ENCODE measurements at places on chromosomes 11 and 22.
A peak's percentile ranks its signal among the peaks of the same experiment; 100 is the strongest.

DNA sequence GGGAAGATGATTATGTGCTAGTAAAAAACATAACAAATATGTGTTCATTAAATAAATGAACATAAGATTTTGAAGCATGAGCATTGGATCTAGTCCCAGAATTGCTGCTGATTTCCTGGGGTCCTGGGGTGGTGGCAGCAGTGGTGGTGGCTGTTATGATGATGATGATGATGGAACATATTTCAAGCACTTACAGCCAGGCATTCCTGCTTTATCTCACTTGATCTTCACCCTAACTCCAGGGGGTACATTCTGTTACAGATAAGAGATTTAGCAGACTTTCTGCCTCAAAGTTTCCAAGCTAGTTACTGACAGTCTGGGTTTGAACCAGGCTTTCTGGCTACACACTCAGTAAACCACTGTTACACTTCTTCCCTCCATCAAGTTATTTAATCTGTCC, 5.2 kb downstream of the TRAPPC4 start:
- no peak for DNase-seq

DNA sequence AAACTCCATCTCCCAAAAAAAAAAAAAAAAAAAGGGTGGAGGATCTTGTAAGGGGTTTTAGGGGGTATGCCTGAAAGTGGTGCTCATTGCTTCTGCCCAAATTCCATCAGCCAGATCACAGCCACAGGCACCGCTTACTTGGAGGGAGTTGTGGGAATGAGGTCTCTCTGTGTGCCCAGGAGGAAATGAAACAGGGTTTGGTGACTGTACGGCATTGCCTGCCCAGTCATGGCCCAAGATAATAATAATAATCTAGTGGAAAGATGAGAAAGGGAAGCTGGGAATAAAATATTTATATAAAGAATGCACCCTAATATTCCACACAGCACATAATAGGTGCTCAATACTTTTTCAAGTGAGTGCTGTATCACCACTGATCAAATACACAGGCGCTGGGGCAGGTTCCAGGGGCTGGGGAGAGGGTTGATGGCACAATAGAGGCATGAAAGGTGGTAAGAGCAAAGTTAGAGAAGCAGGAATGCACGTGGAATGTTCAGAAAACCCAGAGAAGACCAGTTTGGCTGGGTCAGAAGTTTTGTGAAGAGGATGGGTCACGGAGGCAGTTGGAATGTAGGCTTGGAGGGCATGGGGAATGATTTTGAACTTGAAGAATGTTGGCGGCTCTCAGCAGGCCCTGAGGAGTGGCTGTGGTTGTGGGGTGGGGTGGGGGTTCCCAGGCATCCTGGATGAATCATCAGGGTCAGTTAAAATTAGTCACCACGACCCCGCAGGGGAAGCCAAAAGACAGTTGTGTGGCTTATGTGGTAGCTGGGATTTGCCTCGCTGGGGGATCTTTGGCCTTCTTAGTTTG, 12.5 kb upstream of the MB start:
- DNase-seq: peak; percentile 47

- no peak for DNase-seq
These were observed 64.2 kb downstream of the FLI1 start for GRCh38 chr11:128757886-128758612.

- no peak for DNase-seq
These were observed 104.4 kb downstream of the NECTIN1 start for GRCh38 chr11:119624629-119625028.

- peak; percentile 70 for DNase-seq
These were observed 2.7 kb upstream of the PDE2A start for GRCh38 chr11:72676861-72677341.

DNA sequence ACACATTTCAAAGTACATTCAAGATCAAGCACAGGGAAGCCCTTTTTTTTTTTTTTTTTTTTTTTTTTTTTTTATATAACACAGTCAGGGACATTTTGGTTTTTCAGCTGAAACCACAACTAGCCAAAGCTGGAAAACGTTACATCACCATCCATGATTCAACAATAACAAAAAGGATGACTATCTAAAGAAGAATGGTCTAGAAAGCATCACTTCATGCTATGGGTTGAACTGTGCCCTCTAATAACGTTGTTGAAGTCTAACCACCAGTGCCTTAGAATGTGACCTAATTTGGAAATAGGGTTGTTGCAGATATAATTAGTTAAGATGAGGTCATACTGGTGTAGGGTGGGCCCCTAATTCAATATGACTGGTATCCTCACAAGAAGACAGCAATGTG, 46.6 kb downstream of the MTMR2 start:
- DNase-seq: no peak

DNA sequence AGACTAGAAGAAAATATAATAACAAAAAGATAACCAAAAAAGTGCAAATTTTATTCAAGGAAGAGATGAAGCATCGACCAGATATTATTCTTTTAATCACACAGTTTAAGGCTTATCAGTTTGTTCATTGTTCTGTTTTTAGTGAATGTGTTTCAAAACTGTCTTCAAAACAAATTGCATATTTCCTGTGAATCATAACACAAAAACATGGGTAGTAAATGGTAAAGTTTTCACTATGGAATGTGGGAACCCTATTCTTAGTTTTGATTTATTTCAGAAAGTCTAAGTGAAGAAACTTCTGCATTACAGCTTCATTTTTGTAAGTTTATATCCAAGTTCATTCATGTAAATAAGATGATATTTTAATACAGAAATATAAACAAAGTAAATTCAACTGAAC, 207.6 kb upstream of the LUZP2 start:
- DNase-seq: no peak

DNA sequence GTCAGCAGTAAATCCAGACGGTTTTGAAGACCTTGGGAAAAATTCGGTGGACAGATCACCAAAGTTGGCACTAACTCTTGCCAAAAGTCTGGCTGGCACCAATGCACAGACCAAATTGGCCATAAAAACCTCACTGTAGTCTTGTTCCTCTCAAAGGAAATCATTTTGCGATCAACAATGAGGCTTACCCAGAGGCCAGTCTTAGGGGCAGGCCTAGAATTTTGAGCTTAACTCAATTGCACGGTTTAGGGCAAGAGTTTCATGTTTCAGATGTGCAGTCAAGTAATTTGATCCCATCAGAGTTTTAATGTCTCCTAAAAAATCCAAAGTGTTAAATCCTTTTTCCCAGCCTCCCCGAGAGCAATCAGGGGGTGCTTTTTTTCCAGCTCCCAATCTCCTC, 19.0 kb downstream of the MPPED2 start:
- DNase-seq: no peak

DNA sequence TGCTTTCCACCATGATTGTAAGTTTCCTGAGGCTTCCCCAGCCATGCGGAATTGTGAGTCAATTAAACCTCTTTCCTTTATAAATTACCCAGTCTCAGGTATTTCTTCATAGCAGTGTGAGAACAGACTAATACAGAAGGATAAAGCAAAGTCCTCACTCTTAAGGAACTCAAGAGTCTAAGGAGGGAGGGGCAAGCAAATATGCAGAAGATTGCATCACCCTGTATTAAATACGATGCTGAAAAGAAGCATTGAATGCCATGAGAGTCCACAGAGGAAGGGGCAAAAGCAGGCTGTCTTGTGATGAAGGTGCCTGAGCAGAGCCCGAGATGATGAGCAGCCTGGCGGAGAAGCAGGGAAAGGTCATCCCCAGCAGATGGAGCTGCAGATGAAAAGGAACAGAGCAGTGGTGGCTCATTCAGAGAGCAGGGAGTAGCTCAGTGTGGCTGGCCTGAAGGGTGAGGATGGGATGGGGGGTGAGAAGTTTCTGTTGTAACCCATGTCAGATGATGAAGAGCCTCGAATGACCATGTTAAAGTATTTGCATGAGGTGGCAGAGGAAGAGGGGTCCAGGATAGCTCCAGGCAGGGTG, 6.3 kb upstream of the IZUMO1R start:
- no peak for DNase-seq

- DNase-seq: no peak
These were observed 78.8 kb downstream of the CABIN1 start for GRCh38 chr22:24089951-24090350.

DNA sequence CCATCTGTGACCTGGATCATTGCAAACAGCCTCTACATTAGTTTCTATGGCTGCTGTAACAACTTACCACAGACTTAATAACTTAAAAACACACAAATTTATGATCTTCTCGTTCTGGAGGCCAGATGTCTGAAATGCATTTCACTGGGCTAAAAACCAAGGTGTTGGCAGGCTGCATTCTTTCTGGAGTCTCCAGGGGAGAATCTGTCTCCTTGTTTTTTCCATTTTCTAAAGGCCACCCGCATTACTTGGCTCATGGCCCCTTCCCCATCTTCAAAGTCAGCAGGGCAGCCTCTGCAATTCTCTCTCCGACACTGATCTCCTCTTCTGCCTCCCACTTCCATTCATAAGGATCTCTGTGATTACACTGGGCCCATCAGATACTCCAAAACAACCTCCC, 11.6 kb downstream of the SCGB1A1 start:
- no peak for DNase-seq

DNA sequence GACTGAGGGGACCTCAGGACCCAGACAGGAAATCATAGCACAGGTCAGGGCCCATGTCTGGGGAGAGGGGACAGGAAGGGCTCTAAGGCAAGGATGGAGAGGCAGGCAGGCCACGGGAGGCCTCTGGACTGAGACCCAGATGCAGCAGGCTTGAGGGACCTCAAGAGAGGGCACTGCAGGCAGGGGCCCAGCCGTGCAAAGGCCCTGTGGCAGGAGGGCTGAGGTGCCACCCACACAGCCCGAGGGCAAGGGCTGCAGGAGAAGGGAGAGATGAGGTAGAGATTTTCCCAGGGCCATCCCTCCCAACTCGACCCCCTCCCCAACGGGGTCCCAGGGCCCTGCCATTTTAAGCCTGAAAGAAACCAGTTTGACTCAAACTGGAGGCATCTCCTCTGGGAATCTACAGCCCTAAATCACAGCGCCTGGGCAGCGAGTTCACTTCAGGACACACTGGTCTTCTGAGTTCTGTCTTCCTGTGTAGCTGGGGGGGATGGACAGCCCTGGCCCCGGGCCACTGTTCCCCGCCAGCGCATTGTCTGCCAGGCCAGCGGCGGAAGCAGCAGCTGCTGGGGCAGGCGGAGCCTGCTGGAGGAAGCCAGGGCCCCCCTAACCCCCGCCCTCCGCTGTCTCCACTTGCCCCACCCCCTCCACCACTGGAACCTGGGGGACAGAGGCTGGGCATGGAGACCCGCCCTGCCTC, 20.3 kb upstream of the WNT7B start:
- DNase-seq: no peak

- no peak for DNase-seq
These were observed 150.3 kb downstream of the LRRC4C start for GRCh38 chr11:41309111-41309522.

GRCh38 chr11:93234602-93235207, 36.9 kb upstream of the SLC36A4 start:
- peak; percentile 66 for DNase-seq

- DNase-seq: no peak
These were observed 5.4 kb downstream of the KREMEN1 start for GRCh38 chr22:29078036-29078868.

DNA sequence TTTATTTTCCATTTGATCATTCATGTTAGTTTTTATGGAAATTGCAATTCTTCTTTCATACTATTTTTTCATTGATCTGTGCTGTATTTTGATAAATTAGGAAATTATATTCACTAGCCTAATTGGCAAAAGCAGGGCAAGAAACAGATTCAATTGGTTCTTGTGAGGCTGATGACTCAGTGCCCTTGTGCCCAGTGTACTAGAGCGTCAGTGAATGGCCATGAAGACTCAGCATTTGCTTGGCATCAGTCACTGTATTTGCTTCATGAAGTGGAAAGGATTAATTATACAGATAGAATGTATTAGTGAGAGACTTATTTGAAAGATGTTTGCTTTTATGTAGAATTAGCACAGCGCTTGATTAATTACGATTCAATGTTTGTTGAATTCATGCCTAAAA, 31.8 kb downstream of the MRGPRX1 start:
- no peak for DNase-seq

DNA sequence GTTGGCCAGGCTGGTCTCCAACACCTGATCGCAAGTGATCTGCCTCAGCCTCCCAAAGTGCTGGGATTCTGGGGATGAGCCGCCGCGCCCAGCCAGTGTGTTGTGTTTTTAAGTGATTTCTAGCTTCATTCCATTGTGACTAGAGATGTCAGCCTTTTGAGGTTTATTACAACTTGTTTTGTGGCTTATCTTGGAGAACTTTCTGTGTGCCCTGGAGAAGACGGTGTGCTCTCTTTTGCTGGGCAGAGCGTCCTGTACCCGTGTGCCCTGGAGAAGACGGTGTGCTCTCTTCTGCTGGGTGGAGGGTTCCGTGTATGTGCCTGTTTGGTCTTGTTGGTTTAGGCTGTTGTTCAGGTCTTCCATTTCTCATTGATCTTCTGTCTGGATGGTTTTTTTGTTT, 12.5 kb downstream of the SELENOO start:
- DNase-seq: no peak

- DNase-seq: peak; percentile 53
These were observed 5.7 kb upstream of the C1QTNF6 start for GRCh38 chr22:37193629-37194191.

- no peak for DNase-seq
These were observed 12.9 kb upstream of the CAT start for GRCh38 chr11:34425867-34426266.

DNA sequence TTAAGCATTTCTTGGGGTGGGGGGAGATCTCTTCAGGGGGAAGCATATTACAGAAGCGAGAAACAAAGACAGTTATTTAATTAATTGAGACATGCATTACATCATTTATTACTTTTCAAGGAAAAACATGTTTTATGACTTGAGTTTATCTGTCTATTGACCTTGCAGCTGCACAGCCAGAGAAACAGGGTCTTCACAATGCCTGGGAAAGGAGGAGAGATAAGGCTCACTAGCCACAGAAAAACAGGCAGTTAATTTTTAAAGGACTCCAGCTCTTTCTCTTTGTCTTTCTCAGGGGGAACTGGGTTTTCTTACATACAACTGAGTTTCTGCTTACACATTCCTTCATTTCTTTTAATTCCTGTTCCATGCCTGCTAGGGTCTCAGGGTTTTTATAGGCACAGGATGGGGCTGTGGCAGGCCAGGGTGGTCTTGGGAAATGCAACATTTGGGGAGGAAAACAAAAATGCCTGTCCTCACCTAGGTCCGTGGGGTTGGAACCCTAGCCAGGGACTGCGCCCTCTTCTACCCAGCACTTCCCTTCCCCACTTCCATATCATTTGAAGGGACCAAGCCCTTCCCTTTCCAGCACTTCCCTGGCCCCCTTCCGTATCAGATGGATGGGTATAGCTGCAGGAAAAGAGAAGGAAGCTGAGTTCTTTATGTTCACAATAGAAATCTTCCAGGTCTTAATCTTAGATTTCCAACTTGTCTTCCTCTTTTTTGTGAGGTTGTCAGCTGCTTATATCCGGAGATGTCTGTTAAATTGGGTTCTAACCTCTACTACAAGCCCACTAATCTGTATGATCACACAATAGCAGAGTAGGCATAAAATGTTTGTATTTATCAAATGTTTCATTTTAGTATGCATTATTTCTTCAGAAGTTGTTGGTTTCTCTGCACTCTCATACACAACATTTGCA, 38.3 kb downstream of the BIRC2 start:
- no peak for DNase-seq

GRCh38 chr11:104999721-105000120, 23.2 kb downstream of the CASP5 start:
- DNase-seq: no peak

All from CD4-positive, alpha-beta T cell treated with Interleukin-6 for 4 hours (primary cell).